ENCODE measurements at places on chromosomes 1 and 21.

GRCh38 chr21:17964716-17965115 lies 145.6 kb upstream of the C21orf91 start:
- no peak for DNase-seq

DNA sequence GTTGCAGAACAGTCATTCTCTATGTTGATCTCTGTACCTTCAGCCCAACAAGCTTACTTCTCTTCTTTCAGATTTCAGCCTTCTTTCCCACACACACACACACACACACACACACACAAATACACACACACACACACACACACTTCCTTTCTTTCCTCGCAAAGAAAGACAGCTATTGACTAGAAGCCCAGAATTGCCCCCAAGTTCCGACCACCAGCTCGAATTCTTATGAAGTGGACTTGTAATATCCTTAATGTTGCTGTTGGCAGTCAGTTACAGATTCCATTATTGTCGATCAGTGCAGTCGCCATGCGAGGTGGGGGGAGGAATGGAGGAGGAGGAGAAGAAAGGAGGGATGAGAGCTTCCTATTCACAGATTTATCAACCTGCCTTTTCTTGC lies 125.5 kb downstream of the CLEC20A start:
- peak; percentile 23 for DNase-seq

GRCh38 chr1:180053594-180054567 lies 99.3 kb downstream of the CEP350 start:
- no peak for DNase-seq

GRCh38 chr21:42771503-42771805 lies 107.9 kb downstream of the WDR4 start:
- no peak for DNase-seq

DNA sequence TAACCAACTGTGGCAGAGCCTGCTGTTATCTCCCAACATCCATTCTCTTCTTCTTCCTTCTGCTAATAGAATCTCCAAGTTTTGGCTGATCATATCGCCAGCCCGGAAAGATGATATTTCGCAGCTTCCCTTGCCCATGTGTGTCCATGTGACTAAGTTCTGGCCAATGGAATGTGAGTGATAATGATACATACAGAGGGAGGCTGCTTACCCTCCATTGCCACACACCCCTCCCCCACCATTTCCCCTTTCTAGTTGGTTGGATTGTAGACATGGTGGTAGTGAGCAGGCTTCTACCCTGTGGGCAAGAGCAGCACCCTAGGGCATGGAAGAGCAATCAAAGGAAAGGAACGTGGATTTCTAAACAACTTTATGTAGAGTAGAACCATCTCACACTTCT lies 48.8 kb downstream of the SLC9C2 start:
- DNase-seq: no peak

DNA sequence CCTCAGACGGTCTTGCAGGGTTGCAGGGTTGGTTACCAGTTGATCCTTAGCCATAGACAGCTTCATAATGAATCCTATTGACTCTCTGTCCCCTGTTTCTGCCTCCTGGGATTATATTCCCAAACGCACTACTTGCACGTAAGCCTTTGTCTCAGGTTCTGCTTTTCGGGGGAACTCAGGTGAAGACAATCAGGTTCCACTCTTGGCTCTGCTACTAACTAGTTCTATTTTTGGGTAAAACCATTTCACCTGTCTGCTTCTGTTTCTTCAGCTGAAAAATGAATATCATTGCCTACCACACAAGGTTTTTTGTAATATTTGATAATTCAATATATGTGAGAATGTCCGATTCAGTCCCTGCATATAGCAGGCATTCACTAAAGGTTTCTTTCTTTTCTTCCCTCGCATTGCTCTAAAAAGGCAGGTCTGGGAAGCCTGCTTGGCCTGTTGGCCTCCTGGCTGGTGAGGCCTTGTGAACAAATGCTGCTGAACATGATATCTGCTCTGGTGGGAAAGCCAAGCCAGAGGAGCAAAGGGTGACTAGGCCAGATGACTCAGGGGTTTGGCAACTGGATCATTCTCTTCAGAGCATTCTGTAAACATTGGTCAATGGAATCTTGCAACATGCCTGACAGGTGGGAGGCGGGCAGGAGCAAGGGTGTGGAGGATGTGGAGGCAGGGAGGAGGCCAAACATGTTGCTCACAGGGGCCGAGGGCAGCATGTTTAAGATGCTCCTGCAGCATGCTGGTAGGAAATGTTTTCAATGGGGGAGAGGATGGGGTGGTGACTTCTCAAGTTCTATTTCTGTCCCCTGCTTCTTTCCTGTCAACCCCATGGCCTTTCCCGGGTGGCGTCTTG lies 23.8 kb downstream of the IER5 start:
- no peak for DNase-seq

DNA sequence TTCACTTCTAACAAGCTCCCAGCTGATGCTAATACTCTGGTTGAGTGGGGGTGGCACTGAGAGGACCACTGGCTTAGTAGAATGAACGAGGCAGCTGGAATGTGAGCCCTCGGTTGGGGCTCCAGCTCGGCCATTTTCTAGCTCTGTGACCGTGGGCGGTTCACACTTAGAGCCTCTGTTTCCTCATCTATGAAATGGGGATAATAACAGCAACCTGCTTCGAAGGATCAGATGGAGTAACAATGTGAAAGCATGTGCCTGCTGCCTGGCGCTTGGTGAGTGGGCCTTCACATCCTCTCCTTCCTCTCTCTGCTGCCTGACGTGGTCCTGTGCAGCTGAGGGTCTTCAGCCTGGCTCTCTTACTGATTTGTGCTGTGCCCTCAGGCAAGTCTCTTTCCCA lies 20.9 kb upstream of the TTC4 start:
- no peak for DNase-seq

GRCh38 chr1:163912170-163912884 lies 590.6 kb downstream of the NUF2 start:
- DNase-seq: no peak

DNA sequence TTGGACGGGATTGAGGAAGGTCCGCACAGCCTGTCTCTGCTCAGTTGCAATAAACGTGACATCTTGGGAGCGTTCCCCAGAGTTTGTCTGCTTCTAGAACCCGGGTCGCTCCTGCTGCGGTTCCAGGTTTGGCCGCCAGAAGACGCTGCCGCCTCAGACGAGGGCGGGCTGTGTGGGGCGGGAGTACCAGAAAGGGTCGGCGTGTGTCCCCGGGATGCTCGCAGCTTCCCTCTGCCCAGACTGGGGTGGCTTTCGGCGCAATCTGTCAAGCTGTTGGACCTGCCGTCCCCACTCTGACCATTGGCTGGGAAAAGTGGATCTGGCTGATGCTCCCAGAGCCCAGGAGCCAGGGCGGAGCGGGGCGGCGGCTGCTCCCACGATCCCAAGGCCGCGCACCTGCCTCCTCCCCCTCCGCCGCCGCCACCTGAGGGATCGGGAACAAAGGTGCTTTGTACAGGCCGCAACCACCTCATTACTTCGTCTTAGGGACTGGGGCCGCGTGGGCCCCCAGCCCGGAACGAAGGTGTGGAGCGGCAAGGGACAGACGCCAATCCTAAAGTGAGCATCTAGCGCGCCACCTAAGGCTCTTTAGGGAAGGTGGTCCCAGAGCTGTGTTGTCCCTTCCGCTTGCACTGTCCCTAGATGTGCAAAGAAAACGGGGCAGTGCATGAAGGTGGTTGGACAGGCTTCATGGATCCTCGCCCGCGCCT lies 683 bp upstream of the EFNA4 start:
- peak; percentile 90 for DNase-seq

- no peak for DNase-seq
Observed at GRCh38 chr1:92822879-92823278, 9.0 kb upstream of the RPL5 start.

- peak; percentile 88 for DNase-seq
Observed at GRCh38 chr1:227762231-227762911, 27.1 kb downstream of the SNAP47 start.

- no peak for DNase-seq
Observed at GRCh38 chr1:179141592-179142251, 59.9 kb downstream of the TOR3A start.

GRCh38 chr1:227884370-227885134 lies 63.2 kb downstream of the WNT9A start:
- no peak for DNase-seq

DNA sequence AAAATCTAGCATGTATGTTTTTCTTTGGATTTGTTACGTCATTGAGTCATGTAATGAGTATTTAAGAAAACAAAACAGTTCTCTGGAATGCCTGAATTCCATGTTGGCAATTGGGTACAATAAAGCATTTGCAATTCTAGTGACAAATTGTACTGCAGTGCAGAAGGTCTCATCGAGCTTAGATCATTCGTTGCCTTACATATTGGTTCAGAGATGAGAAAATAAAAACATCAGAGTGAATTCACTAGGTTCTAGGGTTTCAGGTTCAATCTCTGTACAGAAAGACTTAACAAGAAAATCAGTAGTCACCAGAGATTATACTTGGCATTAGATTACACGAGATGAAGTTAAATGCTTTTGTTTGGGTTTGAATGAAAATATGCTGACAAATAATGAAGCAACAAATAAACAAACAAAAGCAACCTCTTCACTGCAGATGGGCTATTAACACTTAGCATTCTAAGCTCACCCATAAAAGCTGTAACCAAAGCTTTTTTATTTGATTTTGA lies 124.7 kb downstream of the RYR2 start:
- DNase-seq: no peak

- no peak for DNase-seq
Observed at GRCh38 chr1:111802984-111803383, 47.3 kb downstream of the DDX20 start.

- DNase-seq: peak; percentile 71
Observed at GRCh38 chr1:62962901-62963776, 179.2 kb downstream of the ATG4C start.

DNA sequence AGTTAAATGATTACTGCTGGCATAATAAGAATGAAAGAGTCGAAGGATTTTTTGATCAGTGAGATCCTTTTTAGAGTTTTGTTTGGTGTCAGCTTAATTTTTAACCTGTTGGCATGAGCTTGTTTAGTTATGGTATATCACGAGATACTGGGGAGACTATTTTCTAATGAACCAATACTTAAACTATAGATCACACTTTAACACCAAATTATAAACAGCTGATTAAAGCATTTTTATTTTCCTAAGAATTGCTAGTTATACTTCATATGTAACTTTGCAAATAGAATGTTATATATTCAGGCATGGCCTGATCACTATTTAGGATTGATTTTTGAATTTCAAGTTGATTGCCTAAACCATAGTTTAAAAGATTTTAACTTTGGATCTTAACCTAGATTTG lies 6.0 kb downstream of the DDX20 start:
- DNase-seq: no peak

GRCh38 chr1:11569551-11569950 lies 84.7 kb downstream of the FBXO2 start:
- DNase-seq: no peak

DNA sequence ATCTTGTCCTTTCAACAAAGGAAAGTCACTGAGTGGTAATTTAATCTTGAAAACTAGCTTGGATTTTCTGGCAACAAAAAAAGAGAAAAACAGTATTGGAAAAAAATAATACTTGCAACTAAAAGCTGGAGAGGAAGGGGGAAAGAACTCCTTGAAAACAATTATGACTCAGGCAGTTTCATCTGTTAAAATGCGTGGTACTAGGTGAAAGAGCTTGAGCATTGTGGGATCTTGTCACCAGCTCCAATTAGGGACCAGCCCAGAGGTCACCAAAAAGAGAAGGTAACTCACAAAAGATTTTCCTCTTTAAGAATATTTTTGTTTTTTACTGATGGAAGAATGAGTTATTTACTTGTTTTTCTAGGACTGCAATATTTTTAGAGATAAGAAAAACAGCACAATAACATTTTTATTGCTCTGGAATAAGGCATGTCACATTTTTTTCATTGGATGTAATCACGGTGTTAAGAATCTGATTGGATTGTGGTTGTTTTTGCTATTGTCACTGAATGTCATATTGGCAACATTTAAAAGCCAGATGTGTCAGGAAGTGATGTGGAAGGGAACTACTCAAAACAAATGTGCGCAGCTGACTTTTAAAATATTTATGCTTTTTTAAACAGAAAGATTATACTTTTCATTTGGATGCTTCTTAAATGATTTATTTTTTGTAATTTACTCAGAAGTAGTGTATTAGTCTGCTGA lies 78.5 kb upstream of the ADAMTS5 start:
- no peak for DNase-seq

DNA sequence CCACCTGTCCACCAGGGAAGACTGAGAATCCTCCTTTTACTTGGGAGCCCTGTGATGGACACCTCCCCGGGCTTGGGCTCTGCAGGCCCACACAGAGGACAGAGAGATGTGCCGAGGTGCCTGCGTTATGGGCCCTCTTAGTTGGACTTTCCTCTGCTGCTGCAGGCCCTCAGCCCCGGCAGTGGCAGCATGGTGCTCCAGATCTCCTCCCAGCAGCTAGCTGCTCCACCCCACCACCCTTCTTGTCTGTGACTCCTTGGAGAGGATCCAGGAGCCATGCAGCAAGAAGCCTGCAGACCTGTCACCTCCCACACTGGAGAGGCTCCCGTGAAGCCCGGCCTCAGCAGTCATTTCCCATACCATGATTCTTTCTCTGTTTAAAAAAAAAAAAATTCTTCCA lies 27.4 kb downstream of the PHGDH start:
- DNase-seq: no peak

DNA sequence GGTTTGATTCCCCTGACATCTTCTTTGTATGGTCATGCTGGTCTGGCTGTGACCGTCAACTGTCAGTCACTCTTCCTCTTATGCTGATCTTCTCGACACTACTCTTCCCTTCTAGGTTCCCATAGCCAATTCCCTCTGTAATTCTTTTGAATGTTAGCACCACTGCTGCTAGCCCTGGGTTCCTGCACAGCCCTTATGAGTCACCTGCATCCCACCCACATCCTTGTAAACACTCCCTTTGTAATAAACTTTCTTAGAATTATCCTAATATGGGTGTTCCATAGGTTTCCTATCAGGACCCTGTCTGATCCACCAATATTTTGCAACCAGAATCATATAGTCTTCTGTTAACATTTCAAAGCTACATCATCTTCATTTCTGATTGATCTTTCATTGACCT lies 37.1 kb downstream of the JUN start:
- no peak for DNase-seq

DNA sequence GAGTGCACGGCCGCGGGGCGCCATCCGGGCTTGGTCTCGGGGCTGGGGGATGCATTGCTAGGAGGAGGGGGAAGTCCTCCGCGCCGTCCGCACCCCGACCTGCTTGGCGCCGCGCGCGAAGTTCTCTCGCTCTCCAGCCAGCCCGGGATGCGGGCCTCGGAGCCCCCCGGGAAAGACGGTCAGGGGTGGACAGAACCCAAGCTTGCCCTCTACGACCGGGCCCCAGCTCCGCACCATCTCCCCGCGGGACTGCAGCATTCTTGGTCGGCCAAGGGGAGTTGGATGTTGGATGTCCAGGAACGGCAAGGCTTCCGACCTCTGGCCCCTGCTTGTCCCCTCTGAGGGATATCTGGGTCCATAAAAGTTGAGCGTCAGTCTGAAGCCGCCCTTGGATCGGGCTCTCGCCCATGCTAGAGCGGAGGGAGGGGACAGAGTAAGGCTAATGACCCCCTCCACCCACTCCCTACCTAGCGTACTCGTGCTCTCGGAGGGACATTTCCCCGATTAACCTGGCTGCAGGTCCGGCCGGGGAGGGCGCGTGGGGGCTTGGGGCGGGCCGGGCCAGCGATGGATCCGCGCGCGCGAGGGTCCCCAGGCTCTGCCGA lies 522 bp downstream of the DISP3 start:
- DNase-seq: no peak

Measured in NAMALWA (cell line).